HS-5 (cell line): ENCODE measurements at places on chromosomes 4 and X.

DNA sequence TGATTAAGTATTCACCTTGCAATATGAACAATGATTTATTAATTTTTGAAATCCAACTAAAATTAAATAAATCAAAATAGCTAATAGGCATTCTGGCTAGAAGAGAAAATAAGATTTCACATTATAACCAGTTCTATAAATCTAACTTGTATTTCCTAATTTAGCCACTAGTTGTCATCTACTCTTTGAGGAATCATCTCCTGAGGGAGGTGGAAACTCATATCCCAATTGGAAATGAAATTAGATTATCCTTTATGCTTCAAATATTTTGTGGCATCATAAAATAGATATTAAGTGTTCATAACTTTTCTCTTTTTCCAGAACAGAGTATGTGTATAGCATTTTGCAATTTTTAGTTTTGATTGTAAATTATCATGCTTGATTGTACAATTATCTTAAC lies 558.5 kb upstream of the DIAPH2 start:
- no peak for DNase-seq

- no peak for DNase-seq
Observed at GRCh38 chr4:124703154-124703553, 9.4 kb downstream of the ANKRD50 start.

DNA sequence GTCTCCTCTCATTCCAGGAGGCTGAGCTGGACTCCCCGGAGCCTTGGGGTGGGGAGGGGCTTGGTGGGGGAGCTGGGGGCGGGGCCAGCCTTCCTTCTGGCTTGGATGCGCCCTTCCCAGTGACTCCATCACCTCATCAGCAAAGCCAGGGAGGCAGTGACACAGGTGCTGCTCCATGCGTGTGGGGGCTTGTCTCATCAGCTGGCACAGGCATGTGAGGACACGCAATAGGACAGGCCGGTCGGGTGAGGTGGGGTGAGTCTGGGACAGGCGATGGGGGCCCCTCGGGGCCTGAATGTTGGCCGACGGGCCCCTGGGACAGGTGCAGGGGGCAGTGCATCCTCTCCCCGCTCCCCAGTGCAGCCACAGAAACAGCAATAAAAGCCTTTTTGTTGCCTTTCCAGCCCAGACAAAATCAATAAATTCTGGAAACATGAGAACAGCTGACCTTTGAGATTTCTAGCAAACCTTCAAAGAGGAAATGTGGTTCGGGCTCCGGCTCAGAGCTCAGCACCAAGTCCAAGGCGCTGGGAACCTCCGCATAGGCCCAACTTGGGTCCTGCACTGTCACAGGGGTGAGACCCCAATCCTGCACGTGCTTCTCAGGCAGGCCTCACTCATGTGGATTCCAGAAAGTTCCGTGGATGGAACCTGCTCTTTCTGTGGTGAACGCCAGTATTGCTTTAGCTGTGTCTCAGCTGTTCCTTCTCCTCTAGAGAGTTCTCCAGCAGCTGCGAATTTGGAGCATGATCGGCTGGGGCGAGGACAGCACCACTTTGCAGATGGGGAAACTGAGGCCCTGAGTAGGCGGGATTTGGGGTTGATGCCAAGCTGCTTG lies 18.5 kb downstream of the ADRA2C start:
- no peak for DNase-seq

DNA sequence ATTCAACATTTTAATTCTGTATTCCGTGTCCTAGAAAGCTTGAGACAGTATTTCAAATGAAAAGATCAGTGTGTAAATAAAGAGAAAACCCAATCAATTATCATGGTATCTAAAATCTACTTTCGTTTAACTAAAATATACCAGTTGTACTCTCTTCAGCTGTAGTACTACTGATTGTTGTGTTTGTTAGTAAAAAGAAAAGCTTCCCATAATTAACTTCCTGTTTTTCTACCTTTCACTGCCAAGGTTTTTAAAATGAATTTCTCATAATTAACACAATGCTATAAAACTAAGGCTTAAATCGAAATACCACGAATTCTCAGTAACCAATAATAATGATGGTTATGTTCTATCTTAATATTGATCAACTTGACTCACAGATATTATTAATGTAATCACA lies 37.4 kb downstream of the PPP3CA start:
- no peak for DNase-seq

- no peak for DNase-seq
Observed at GRCh38 chrX:107537815-107538214, 88.4 kb downstream of the FRMPD3 start.

GRCh38 chr4:106677213-106677612 lies 308.6 kb upstream of the GIMD1 start:
- DNase-seq: no peak

- no peak for DNase-seq
Observed at GRCh38 chrX:112078606-112079005, 4.0 kb downstream of the TRPC5 start.

DNA sequence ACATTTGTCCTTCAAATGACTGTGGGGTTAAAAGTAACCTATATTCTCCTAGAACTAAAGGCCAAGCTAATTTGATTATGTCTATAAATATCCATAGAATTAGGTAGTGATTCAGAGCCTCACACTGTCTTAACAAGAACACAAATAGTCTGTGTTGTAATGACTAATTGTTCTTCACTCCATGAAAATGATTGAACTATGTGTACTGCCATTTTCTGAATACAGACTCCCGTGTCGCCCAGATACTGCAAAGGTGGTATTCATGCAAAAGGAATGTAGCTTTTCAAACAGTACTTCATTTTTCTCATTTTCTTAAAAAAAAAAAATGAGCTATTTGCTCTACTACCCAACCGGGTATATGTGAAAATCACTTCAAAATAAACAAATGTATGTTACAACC lies 11.3 kb upstream of the PHKA2 start:
- DNase-seq: peak; percentile 40

- DNase-seq: no peak
Observed at GRCh38 chr4:146033149-146033548, 94.5 kb upstream of the ZNF827 start.

DNA sequence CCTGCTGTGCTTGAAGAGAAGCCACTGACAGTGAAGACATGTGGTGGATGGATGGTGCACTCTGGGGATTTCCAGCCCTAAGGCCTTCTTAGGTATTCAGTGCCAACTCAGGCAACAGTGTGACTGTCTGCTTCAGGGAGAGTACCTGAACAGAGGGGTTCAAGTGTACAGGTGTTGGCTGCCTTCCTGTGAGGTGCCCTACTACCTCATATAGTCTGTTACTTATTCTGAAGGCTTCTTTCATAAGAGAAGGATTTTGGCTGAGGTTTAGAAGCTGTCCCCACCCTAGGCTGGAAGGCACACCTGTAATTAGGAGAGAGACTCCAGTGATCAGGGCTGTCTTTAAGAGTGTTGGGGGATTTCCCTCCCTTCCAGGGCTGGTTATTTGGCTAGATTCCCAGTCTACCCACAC lies 1.8 kb downstream of the FTHL17 start:
- no peak for DNase-seq

- no peak for DNase-seq
Observed at GRCh38 chr4:152458801-152459302, 77.0 kb downstream of the FBXW7 start.

DNA sequence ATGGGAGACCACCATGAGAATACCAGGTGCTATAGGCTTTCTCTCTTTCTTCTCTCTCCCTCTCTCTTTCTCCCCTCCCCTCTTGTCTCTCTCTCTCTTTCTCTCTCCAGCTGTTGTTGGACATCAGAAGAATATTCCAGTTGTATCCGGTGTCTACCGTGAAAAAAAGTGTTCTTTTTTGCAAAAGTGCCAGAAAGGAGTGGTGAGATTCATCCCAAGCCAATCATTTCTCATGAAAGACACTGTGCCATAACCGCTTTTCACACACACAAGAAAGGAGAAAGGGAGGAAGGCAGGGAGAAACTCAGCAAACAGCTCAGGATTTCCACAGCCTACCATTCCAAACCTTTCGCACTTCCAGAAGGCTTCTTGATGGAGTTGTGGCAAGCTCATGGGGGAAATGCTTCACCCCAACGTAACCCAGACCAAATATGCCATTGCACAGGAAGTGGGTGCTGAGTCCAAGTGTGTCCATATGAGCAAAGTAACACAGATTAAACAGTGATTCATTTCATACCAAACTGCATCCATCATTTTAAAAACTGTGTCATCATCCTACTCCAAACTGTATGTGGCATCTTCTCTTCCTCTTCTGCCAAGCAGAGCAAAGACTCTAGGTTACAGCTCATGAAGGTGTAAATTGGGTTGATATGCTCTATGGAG lies 224.0 kb downstream of the APBB2 start:
- DNase-seq: peak; percentile 98

DNA sequence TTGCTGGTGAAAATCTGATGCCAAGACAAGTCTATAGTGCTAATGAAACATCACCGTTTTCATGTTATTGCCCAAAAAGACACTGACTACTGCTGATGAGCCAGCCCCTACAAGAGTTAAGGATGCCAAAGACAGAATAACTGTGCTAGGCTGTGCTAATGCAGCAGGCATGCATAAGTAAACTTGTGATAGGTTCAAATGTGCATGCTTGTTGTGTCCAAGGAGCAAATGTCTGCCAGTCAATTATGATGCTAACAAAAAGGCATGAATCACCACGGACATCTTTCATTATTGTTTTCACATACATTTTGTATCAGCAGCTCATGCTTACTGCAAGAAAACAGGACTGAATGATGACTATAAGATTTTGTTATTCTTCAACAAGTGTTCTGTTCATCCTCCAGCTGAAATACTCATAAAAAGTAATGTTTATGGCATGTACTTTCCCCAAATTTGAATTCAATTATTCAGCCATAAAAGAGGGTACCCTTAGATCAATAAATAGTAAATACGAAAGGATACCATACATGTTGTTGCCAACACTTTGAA lies 306.9 kb upstream of the ARSJ start:
- DNase-seq: no peak

DNA sequence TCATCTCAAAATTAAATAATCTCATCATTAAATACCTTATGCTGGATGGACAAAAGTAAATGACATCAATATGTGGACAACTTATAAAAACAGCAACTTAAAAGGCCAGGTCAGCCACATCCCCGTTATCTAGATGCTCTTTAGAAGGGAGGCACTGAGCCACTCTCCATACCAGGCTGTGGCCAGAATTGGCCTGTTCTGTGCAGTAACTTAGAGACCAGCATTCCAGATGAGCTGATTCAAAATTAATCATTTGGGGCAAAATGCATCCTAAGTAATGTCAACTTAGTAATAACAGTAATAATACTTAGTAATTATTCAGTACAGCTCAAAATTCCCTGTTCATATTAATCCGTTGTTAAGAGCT lies 373.6 kb downstream of the FBXW7 start:
- no peak for DNase-seq

GRCh38 chr4:10413177-10413576 lies 44.0 kb downstream of the ZNF518B start:
- DNase-seq: no peak

DNA sequence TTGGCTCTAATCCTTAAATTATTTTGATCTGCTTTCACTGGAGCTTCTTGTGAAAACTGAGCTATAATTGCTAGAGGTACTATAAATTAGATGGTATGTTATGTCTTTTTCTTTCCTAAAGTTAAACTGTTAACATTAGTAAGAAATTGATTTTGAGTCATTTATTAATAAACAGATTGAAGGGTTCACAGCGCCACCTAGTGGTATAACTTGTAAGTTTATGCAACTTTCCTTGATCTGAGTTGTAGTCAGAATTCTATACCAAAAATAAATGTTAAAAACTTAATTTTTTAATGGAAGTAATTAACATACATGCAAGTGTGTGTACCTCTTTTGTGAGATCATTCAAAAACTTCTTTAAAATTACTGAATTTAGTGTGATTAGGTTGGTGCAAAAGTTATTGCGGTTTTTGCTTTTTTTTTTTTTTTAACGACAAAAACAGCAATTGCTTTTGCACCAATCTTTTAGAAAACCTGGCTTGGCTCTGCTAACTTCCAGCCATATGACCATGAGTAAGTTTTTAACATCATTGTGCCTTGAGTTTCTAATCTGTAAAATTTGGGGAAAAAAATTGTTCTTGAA lies 151.5 kb downstream of the CENPC start:
- DNase-seq: peak; percentile 22

DNA sequence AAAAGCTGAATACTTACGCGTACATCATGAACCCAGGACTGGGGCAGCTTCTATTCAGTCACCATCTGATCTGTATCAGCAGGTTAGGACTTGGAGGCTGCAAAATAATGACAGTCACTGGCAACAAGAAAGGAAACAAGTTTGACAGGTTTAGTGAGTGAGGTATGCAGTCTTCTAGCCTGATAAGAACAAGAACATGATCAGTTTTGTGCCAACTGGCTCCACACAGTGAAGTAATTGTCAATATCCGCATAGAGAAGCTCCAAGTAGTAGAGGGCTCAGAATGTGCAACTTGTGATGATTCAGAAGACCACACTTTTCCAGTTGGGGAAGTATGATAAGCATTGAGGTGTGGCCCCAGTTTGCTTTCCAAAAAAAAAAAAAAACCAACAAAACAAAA lies at the start of gene TMPRSS11F:
Gene TMPRSS11F (minus strand): TSS at position 77 of the 400 bp plus-strand sequence. CDS start 49 bp downstream, at position 28.
- no peak for DNase-seq

DNA sequence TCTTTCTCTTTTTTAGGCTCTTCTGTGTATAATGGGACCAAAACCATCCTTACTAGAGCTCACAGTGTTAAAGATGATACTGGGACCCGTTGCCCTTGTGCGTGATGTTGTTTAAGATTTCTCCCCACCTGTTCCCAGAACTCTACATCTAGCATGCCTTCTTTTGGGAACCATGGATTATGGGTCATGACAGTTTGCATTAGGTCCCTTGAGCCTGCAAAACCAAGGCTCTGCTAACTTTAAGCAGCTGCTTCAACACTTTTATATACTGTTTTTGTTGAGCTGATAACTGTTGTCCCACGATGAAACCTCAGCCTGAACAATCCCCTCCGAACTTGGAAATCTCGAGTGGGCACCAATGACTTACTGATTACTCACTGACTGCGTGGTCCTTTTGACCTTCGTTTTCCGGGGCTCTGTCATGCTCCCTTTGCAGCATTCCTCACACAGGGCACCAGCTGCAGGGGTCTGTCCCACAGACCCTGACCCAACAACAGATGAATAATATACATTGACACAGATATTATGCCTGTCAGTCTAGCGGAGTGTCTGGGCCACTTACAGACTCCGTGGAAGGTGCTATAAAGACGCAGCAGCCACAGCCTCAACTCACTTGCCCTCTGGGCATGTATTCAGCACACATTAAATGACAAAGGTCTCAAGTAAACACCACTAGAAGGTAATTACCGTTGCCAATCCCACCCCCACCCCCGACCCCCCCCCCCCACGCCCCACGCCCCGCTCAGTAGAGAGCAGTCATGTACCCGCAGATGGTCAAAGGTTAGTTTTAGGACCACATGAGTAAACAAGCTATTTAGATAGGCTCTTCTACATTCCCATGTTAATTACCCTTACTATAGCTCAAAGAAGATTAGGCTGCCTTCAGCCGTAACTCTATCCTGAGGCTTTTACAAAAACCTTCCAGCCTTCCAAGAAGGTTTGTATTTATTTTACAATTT lies 162.0 kb upstream of the WDFY3 start:
- DNase-seq: no peak

- no peak for DNase-seq
Observed at GRCh38 chr4:1171311-1172227, 814 bp downstream of the SPON2 start.

DNA sequence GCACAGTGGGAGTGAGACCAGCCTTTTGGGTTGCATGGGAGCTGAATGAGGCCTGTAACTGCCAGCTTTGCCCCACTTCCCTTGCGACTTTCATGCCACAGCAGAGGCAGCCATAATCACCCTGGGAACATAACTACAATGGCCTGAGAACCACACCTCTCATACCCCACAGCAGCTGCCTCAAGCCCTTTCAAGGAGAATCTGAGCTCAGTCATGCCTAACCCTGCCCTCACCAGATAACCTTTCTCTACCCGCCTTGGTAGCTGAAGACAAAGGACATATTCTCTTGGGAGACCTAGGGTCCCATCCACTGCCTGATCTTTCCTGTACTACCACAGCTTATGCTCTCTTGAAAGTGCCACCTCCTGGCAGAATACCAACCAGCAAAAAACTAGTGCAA lies 599.9 kb upstream of the IGFBP7 start:
- no peak for DNase-seq
